ENCODE measurements at places on chromosomes 11 and 22.

DNA sequence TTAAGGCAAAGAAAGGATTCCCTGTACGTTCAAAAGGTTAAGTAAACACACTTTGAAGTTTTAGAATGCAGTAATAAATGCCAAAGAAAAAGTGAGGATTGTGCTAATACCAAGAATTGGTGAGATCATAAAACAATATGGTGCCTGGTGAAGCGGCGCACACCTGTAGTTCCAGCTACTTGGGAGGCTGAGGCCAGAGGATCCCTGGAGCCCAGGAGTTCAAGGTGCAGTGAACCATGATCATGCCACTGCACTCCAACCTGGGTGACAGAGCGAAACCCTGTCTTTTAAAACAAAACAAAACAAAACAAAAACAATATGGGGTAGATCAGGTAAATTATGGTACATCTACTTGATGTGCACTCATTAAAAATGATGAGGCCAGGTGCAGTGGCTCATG, 73.4 kb upstream of the APOA1 start:
- DNase-seq: no peak

GRCh38 chr11:60428517-60428916, 855 bp upstream of the MS4A5 start:
- DNase-seq: no peak

DNA sequence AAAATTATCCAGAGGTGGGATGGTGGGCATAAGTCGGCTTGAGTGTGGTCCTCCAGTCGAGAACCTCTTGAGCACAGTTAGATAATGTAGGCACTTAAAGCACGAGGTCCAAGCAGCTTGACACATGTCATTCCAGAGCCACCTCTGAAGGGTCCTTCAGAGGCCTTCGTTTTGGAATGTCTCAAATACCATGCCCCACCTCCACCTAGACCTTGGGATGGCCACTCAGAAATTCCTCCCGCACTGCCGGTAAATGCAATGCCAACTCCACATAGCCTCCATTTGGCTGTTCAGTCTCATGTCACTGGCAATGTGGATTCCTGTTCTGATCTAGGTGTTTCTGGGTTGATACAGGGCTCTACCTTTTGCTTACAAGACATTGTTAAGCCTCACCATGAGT, 43.9 kb downstream of the BDNF start:
- DNase-seq: no peak

GRCh38 chr11:1829039-1829820, 5.6 kb upstream of the SYT8 start:
- DNase-seq: no peak

DNA sequence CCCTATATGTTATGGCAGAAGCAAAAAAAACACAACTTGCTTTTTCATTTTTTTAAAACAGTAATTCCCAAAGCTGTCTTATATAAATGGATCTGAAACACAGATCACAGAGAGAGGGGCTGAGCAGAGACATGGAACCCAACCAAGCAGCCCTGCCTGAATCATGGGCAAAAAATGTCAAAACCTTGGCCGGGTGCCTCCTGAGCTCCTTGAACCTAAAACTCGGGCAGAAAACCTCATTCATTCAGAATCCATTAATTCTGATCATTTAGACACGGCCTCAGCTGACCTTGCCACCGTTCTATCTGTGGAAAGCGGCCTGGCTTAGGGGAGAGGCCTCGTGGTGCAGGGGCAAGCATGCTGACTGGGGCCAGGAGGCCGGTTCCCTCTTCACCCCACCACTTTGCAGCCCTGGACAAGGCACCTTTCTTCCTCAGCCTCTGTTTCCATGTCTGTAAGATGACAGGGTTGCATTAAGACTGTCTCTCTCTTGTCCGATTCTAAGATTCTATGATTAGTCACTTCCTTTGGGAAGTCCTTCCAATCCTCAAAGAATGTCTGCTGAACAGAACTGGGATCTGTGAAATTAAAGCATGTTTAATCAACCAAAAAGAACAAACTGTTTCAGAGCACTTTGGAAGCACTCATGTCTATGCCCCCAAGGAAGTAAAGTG, 26.0 kb downstream of the TENM4 start:
- no peak for DNase-seq

GRCh38 chr11:68460741-68461574, at the start of gene PPP6R3:
Gene PPP6R3 (plus strand): TSS chr11:68460752. CDS start chr11:68537665, 76,913 bp downstream.
- peak; percentile 46 for DNase-seq

DNA sequence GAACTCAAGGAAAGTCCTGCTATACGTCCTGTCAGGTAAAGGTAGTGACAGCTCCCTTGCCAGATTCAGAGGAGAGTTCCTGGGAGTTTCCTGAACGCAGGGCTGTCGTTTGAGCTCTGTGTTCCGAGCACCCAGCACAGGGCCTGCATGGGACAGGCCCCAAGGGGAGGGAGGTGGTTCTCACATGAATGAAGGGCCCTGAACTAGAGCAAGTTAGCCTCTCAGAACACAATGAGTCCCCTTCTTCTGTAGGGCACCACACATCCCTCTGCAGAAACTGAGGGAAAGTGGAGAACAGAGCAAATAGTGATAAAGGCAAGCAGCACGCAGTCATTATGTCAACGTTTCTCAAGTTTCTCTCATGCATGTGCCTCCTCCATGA, 35.3 kb downstream of the NEU3 start:
- no peak for DNase-seq

- no peak for DNase-seq
Observed at GRCh38 chr22:19719488-19720021, 3.8 kb upstream of the GP1BB start.

DNA sequence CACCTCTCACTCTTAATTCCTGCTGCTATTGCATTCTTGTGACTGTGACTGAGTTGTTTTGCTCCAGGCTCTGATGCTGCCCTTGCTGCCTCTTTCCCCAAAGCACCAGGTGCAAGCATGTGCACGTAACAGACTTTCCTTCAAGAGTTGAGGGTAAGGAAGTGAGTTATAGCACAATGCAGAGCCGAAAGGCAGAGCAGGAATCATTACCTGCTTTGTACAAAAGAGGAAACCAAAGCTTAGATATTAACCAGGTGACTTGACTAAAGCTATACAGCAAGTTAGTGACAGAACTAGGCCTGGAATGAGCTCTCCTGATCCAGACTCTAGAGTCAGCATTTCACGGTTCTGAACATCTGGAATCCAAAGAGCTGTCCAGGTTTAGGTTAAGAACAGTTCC, 33.6 kb downstream of the NEU3 start:
- peak; percentile 19 for DNase-seq

DNA sequence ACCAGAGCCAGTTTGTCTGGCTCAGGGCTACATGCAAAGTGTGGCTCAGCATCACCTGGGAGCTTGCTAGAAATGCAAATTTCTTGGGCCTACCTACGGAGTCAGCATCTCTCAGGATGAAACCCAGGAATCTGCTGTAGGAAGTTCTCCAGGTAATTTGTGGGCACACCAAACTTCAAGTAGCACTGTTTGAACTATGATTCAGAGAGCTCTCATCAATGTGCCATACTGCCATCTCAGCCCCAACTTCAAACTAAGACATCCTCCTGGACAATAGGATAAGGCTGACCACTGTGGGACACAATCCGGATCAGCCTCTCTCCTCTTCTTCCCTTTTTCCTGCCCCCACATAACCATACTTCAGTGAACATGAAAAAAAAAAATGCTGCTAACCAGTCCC, 374.5 kb downstream of the METTL15 start:
- no peak for DNase-seq

- no peak for DNase-seq
Observed at GRCh38 chr11:33543823-33544222, 156.8 kb downstream of the C11orf91 start.

Data from renal pelvis (tissue), 12 donors.